CD4-positive, CD25-positive, alpha-beta regulatory T cell (primary cell): ENCODE measurements at places on chromosomes 4 and X.

GRCh38 chr4:147960971-147961370, 229.1 kb downstream of the ARHGAP10 start:
- H3K27ac ChIP-seq = no peak overlapping the region
- no peak overlapping the region for H3K4me3 ChIP-seq
- peaks cover 2% of the 10 kb centered on the region for H3K36me3 ChIP-seq
- DNase-seq = no peak
- no peaks in the 10 kb centered on the region for H3K4me1 ChIP-seq
- H3K27me3 ChIP-seq = no peaks in the 10 kb centered on the region

DNA sequence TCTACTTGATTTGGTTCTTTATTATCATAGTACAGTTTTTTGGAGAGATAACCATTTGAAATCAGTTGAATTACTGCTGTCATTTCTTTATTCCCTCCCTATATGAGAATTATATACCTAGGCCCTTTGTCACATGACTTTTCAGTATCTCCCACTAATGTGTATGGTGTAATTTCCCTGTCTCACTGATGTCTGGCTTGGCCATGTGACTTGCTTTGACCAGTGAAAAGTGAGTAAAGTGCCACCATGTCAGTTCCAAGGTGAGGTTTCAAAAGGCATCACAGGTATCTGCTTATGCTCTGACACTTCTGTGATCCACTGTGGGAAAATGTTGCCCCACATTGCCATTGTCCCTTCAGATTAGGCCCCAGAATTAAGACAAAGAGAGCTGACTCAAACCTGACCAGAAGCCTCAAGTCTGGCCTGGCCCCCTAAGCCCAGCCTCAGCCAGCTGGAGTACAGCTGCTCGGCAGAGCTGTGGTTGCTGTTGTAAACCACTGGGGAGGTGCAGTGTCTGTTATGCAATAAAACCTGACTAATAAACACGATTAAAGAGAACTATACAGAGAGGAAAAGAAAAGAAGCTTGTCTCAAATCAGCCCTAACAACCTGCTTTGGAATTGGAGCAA, 27.5 kb downstream of the SETD7 start:
- peaks cover 53% of the 10 kb centered on the region for H3K36me3 ChIP-seq
- no peak overlapping the region for H3K27ac ChIP-seq
- no peaks in the 10 kb centered on the region for H3K27me3 ChIP-seq
- DNase-seq = no peak
- H3K4me3 ChIP-seq = no peak overlapping the region

- no peak overlapping the region for H3K27ac ChIP-seq
- H3K27me3 ChIP-seq = no peaks in the 10 kb centered on the region
- no peak overlapping the region for H3K4me3 ChIP-seq
- H3K36me3 ChIP-seq = no peaks in the 10 kb centered on the region
Observed at GRCh38 chrX:87392369-87392768, 125.2 kb upstream of the KLHL4 start.

- no peaks in the 10 kb centered on the region for H3K36me3 ChIP-seq
- H3K4me3 ChIP-seq = no peak overlapping the region
- H3K27me3 ChIP-seq = no peaks in the 10 kb centered on the region
- peaks cover 4% of the 10 kb centered on the region for H3K4me1 ChIP-seq
Observed at GRCh38 chrX:16528620-16529019, 121.3 kb upstream of the S100G start.

DNA sequence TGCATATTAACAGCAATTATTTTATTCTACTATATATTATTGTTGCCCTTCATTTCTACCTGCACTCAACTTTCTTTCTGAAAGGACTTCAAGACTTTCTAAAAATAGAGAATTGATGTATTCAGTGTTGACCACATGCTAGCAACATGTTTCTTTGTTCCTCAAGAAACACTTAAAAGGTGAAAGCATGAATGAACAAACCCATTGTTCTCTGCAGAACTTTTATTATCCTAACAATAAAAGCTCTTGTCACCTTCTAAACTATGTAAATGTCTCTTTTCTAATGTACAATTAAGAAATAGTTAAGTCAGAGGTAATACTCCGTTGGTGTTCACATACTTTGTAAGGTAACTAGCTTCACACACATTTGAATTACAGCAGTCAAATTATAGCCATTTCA, 638.7 kb downstream of the FSTL5 start:
- H3K4me1 ChIP-seq = no peaks in the 10 kb centered on the region
- no peak overlapping the region for H3K4me3 ChIP-seq
- H3K27me3 ChIP-seq = no peaks in the 10 kb centered on the region
- no peak overlapping the region for H3K27ac ChIP-seq
- DNase-seq = no peak
